T follicular helper cell (primary cell): ENCODE measurements at places on chromosomes 11 and 22.
A peak's percentile ranks its signal among the peaks of the same experiment; 100 is the strongest.

GRCh38 chr22:28874061-28874460 lies 9.3 kb upstream of the ZNRF3 start:
- no peak for DNase-seq

GRCh38 chr11:19602406-19602805 lies 110.2 kb upstream of the NAV2 start:
- DNase-seq = no peak

GRCh38 chr11:100691896-100692653 lies 5.0 kb downstream of the ARHGAP42 start:
- DNase-seq = no peak

GRCh38 chr11:133928628-133929059 lies 28.1 kb downstream of the IGSF9B start:
- DNase-seq = no peak

GRCh38 chr22:50627642-50628542 lies at the start of gene ARSA:
ARSA (minus strand) TSS chr22:50628152; CDS start chr22:50627779, 373 bp downstream.
- peak; percentile 65 for DNase-seq

GRCh38 chr11:8066911-8067455 lies 14.0 kb upstream of the TUB start:
- no peak for DNase-seq

DNA sequence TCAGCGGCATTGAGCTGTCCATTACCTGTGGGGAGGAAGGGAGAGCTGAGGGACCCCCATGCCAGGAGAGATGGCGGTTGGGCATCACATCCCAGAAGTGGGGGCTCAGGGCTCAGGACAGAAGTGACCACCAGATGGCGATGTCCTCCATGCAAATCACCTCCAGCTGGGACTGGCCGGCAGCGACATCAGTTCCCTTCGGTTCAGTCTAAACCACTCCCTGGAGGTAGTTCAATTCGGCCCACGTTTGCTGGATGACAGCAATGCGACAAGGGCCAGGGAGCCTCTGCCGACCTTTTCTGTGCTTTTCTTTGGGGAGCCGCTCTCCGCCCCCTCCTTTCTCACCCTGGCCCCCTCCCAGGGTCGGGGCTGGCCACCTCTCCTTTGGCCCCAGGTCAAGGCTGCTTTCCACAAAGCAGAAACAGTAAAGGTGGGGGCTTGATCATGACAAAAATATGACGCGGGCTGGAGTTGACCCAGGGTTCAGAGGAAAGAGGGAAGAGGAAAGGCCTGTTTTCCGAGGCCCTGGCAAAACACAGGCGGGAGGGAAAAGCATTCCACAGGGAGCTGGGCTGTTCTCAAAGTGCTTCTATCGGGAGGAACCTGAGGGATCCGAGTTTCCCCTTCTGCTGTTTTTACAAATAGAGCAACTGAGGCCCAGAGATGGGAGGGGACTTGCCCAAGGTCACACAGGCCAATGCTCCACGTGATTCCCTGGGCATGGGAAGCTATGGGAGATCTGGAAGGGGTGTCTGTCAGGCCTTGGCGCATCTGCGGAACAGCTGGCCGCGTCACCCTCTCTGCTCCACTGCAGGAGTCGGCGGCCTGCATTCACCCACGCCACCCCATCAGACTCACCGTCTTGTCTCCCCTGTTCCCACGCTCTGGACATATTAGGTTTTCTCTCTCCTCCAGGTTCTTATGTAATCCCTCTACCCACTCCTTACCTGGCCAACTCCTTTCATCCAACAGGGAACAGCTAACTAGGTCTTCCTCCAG lies 54.7 kb downstream of the FBXO7 start:
- DNase-seq = peak; percentile 46

- DNase-seq = no peak
Measured at GRCh38 chr11:68206211-68206610, 6.9 kb downstream of the KMT5B start.

- no peak for DNase-seq
Measured at GRCh38 chr22:36257948-36258670, 5.2 kb downstream of the APOL1 start.

DNA sequence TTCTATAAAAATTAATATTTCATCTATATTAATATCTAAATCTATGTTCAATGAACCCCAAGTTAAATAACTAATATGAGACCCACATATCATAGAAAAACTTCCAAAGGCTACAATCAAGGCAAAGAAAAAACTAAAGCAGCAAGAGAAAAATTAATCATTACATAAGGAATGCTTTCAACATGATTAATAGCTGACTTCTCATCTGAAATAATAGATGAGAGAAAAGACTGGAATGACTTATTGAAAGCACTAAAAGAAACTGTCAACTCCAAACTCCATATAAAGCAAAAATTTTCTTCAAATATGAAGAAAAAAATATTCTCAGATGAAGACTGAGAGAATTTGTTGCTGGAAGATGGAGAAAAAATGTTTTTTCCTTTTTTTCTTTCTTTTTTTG lies 13.0 kb downstream of the TRIM5 start:
- no peak for DNase-seq

GRCh38 chr22:27377501-27378295 lies 423.9 kb downstream of the MN1 start:
- DNase-seq = no peak

DNA sequence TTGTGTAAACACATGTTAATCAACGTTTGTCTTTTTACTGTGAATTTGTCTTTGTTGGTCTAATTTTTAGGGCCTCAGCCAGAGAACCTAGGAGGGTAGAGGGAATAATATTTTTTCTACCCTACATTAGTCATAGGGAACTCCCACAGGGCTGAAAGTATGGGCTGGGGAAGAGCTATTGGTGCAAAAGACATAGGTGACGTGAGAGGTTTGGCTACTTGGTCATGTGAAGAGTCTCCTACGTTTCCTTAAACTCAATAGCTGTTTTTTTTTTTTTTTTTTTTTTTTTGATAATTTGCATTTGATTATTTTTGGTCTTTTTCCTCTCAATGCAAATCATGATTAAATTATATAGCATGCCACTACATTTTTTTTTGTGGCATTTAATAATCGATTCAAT lies 15.9 kb upstream of the MMP7 start:
- DNase-seq = no peak

GRCh38 chr22:28222571-28222970 lies 303.5 kb upstream of the PITPNB start:
- DNase-seq = no peak

GRCh38 chr11:2104524-2105440 lies 34.4 kb downstream of the IGF2 start:
- no peak for DNase-seq

DNA sequence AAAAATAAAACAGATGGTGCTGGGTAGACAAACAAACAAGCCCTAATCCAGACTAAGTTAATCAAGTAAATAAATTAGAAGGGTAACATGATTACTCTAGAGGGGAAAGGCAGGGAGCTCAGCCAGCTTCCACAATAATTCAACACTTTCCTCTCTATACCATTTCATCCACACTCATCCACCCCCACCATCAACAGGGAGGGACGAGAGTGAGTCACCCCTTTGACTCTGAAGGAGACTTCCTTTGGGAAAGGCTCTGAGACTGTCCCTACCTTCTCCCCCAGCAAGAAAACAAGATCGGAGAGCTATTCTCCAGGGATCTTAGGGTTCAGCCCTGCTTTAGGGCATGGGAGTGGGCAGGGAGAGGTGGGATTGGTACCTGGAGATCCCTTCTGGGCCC lies 33.1 kb downstream of the TRIM66 start:
- DNase-seq = no peak

DNA sequence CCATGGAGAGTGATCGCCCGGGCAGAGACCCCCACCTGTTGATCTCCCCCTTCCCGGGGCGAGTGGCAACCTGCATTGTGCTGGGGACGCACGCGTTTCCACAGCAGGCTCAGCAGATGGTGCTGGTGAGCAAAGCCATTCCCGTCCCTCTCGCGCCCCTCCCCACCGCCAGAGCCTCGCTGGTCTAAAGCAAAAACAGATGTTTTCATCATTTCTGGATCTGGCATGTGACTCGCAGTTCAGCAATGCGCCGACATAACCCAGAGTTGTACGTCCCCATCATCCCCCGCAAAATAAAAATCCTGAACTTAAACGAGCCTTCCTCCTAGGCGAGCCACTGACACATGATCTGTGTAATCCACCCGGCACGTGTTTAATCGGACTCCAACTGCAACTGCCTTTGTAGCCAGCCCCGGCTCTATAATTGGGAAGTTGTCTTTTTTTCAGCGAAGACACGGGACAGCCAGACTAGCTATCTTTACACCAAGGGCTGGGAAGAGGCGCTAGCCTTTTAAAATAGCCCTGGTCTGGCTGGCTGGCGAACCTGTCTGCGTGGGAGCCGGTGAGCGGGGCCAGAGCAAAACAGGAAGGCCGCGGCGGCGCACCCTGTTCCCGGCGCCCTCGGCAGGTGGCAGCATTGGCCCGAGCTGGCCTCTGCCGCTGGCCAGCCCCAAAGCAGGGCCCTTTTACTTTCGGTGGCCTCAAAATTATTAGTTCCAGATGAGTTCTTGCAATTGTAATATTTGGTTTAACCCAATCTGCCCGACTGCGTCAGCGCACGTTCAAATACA lies 203.0 kb upstream of the SORL1-AS1 start:
- DNase-seq = peak; percentile 40

GRCh38 chr22:30872285-30873041 lies 96.1 kb downstream of the MORC2 start:
- no peak for DNase-seq

GRCh38 chr11:84390441-84391078 lies 1104.4 kb upstream of the CCDC90B start:
- no peak for DNase-seq

DNA sequence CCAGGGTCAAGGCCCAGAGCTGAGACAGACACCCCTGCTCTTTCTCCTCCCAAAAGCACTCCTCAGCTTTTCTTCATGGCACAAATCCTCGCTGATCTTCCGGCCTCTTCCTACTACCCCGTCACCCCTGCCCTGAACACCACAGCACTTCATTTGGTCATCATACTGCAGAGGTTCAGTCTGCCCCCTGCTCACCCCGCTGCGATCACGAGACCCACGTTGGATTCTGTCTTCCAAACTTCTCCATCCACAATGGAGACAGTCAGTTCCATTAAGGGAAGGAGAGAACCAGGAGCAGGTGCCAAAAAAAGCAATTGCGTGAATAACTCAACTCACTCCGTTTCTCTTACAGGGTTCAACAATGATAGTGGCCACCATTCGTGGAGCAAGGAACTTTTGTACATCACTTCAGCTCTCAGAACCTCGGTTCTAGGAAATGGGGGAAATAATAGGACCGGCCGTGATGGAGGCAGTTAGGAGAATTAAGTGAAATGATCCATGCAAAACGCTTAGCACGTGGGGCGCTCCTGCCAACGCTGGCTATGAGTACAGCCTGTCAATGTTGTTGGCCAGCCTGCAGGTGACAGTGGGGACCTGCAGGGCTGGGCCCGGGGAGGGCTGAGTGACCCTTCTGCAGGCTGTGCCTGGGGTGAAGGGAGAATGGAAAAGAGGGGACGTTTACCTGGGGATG lies 45.9 kb downstream of the MN1 start:
- no peak for DNase-seq

DNA sequence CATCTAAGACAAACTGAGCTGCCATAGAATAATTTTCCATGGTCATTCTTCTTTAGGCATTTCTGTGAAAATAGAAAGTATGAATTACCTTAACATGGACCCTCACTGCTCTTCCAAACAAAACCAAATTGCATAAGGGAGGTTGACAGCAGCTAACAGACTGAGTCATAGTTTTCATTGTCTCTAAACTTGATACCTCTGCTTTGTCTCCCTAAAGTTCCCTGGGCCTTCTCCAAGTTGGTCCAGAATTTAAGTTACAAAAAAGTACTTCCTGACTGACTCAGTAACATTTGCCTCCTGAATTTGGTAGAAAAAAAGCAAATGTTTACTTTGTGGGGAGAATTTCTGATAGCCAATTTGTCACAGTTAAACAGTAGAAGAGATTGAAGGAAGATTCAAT lies 3.0 kb downstream of the OR8D1 start:
- DNase-seq = no peak

- no peak for DNase-seq
Measured at GRCh38 chr11:93623920-93624319, 37.6 kb upstream of the CEP295 start.

- DNase-seq = no peak
Measured at GRCh38 chr11:35111161-35112055, 27.6 kb upstream of the CD44 start.

DNA sequence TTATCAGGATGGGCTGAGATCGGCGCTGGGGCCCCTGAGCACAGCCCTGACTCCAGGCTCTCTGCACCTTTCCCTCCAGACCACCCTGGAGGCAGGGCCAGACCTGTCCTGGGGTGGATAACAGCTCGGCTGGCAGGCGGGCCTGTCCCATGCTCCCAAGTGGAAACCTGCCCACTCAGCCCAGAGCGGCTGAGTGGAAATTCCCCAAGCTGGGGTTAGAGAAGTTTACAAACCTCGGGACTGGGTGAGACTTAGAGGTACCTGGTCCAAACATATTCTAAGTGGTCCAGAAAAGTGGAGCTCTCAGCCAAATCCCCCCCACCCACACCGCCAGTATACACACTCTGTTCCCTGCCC lies 4.8 kb upstream of the FXYD2 start:
- DNase-seq = no peak

- DNase-seq = no peak
Measured at GRCh38 chr11:78373689-78374088, 43.9 kb downstream of the GAB2 start.

DNA sequence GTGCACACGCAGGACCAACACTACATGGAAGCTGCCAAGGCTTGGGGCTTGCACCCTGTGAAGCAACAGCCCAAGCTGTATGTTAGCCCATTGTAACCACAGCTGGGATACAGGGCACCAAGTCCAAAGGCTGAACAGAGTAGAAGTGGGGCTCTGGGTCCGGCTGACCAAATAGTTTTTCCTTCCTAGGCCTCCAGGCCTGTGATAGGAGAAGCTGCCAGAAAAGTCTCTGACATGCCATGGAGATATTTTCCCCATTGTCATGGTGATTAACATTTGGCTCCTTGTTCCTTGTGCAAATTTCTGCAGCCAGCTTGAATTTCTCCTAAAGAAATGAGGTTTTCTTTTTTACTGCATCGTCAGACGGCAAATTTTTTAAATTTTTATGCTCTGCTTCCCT lies 941.2 kb downstream of the FAM181B start:
- DNase-seq = no peak

- no peak for DNase-seq
Measured at GRCh38 chr22:33792832-33793231, 127.4 kb downstream of the LARGE1 start.

DNA sequence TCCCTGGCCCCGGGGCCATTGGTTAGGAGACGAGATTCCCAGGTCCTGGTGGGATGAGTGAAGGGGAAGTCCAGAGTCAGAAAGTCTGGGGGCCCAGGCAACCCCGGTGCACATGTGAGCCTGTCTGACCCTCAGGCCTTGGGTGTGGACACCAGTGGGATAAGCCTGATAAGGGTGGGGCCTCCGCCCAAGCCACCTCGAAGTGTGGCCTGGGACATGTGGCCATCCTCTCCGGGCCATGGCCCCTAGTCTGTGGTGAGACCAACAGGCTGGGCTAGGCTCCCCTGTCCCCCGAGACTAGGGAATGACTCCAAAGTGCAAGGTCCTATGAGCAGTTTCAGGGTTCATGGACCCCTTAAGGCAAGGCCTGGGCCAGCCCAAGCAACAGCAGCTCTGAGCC lies 6.3 kb downstream of the CABP7 start:
- no peak for DNase-seq
